ENCODE measurements at places on chromosomes 2 and 18.

DNA sequence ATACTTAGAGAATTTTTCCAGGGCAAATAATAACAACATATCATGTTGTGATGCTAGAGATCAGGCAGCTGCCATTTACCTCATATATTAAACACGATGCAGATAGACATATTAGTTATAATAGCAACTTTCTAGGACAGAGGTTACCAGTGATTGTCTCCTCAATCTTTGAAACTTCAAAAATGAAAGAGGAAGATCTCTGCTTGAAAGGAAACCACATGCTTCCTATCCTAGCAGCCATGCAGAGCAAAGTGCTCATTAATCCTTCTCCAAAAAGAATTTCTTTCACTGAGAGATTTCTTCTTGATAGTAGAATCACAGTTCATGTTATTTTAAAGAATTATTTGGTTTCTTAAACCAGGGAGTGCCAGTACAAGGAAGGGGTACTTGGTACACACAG is 317.2 kb downstream of the CPS1 start:
- no peak for DNase-seq

GRCh38 chr18:80168982-80169381 is 59.9 kb downstream of the ADNP2 start:
- no peak for DNase-seq

DNA sequence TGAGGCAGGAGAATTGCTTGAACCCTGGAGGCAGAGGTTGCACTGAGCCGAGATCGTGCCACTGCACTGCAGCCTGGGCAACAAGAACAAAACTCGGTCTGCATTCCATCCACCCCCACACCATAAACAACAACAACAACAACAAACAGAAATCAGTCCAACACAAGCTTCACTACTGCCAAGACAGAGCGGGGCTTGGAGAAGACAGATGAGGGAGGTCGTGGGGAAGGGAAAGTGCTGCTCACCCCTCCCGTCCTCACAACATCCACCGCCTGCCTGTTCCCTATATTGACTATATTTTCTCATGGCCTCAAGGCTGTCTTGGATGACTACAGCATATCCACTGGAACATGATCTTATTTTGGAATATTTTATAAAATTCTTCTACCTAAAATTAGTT is 137.6 kb upstream of the TTC39C start:
- no peak for DNase-seq

- DNase-seq: no peak
Observed at GRCh38 chr18:23200756-23201155, 65.5 kb downstream of the CABLES1 start.

DNA sequence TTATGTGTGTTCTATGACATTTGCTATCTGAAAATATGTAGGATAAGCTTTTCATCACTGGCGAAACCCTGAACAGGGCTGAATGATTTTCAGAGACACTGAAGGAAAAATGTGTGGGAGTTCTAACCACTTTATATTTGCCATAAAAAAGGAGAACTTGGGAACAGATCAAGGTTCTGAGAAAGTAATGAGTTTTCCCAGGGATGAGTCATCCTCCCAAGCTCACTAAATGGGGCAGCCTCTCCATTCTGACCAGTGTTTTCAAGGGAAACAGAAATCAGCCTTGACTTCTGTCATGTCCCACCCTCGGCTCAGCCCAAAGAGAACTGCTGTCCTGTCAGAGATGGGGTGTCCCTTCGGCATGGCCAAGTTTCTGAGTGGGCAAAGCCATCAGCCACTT is 2109.8 kb upstream of the CELF4 start:
- no peak for DNase-seq

DNA sequence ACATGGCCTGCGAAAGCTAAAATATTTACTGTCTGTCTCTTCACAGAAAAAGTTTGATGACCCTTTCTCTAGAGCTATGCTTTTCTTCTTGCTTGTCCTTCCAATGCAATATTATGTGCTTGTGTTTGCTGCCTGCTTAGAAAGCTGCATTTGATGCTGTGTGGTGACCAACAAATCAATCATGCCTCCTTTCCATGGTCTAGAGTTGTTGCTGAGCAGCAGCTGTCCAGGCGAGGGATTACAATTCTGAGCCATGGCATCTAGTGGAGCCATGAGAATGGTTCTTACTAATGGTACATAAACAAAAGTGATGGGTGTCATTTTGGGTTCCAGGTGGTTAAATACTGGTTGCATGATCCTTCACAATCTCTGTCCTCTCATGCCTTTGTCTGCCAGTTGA is 1142.1 kb downstream of the DPP10 start:
- no peak for DNase-seq

GRCh38 chr2:185813707-185814106 is 75.1 kb downstream of the FSIP2 start:
- DNase-seq: no peak

DNA sequence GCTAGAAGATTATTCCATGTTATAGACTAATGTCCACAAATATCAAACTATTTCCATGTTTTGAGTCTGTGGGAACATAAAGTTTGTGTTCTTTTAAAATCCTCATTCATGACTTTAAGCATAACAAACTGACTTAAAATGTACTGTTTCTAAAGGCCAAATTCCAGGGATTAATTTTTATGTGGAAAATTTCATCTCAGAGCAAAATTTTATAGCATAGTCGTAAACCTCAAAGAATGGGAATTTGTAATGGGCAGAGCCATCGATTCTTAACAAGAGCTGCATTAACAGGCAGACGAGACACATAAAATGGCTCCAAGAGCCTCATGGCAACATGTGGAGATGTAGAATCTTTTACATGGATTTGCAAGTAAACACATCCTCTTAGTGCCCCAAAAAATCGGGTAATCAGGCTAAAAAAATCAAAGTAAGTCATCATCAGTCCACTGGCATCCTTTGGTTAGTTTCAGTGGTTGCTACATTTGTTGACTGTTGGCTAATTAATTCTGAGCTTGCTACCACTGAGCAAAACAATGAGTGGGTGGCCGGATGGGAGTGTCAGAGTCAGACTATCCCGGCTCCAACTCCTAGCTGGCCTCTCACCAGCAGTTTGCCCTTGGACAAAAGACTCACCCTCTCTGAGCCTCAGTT is 119.6 kb downstream of the FAM210A start:
- no peak for DNase-seq

DNA sequence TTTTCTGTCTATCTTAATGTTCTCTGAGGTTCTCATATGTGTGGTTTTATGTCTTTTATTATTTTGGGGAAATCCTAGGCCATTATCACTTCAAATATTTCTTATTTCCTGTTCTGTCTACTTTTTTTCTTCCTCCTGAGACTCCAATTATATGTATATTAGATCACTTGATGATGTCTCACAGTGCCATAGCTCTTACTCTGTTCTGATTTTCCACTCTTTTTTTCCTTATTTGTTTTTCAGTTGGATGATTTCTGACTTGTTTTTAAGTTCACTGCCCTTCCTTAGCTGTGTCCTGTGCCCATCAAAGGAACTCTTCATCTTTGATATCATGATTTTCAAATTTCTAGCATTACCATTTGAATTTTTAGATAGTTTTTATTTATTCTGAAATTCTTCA is 24.1 kb downstream of the FAM228B start:
- DNase-seq: no peak

DNA sequence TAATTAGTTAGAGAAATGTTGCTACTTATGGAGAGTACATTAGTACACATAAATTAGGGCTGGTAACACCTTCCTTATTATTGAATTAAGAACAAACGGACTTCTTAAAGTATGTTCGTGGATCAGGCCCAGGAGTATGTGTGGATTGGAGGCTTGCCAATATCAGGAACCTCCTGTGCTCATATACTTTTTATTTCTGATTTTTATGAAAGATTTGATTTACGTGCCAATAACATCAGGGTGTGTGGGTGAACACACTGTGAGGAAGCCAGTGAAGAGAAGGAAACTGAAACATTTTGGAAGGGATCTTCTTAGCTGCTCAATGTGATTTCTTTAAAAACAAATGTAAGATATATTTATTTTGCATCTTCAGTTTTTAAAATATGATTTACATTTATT is 113.0 kb downstream of the EFEMP1 start:
- DNase-seq: no peak

GRCh38 chr18:72674710-72675109 is 130.6 kb upstream of the CBLN2 start:
- DNase-seq: no peak
